DMS53 (cell line): ENCODE measurements at places on chromosomes 7 and 10.

- DNase-seq = peak; percentile 51
Observed at GRCh38 chr10:12707461-12708185, 293.9 kb downstream of the CCDC3 start.

GRCh38 chr10:63537536-63537935, 16.3 kb downstream of the REEP3 start:
- DNase-seq = peak; percentile 13

- DNase-seq = peak; percentile 79
Observed at GRCh38 chr7:124276005-124276622, 243.2 kb upstream of the TMEM229A start.

GRCh38 chr10:2475711-2476217, 591.6 kb upstream of the PFKP start:
- DNase-seq = no peak

DNA sequence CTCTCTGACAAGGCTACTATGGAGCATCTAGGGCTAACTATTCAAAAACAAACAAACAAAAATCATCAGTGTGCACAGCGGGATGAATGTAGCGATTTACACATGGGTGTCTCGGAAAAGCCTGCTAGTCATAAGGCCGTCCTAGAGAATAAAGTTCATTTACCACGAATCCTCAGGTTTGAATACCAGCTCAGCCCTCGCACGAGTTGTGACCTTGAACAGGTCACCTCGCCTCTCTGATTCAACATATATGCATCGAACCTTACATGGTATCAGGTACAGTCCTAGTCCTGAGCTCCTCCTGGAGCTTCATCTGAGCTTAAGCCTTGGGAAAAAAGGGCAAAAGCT, 572 bp downstream of the ATP5MF start:
- DNase-seq = no peak

DNA sequence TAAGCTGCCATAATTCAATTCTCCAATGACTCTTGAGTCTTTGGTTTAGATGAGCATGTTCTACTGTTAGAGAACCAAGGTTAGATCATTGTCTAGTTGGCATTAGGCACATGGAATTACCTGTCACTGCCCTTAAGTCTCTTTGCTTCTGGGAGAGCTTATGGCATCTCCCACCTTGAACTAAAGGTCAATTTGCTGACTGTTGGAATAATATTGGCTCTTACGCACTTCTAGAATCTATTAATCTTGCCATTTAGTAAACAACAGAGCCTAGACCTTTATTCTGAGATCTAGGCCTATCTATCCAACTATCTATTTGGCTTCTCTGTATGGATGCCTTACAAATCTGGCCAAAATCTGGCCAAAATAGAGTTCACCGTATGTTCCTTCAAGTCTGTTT, 232.0 kb downstream of the STK31 start:
- DNase-seq = no peak

GRCh38 chr10:112815269-112816032, 134.6 kb upstream of the TCF7L2 start:
- peak; percentile 58 for DNase-seq

- DNase-seq = peak; percentile 93
Observed at GRCh38 chr10:114043532-114044246, at the start of gene ADRB1. Gene ADRB1 (plus strand): TSS chr10:114043866. CDS start chr10:114044133, 267 bp downstream.

DNA sequence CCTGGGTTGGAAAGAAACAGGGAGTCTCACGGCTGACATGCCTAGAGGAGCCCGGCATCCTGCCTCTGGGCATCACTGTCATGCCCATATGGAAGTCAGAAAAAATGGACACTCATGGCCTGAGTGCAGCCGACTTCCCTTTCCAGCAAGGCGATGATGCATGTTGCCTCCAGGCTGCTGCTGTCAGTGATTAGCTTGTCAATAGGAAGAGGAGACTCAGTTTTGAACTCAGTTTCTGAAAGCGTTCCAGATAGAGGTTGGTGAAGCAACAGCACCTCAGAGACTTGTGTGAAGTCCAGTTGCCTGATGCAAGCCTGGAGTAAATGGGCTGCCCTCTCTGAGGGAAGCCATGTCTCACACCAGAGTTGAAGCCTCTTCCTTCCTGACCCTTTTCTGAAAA, 148.4 kb downstream of the TPST1 start:
- DNase-seq = no peak

- DNase-seq = peak; percentile 41
Observed at GRCh38 chr7:95843286-95843685, 70.9 kb downstream of the DYNC1I1 start.

DNA sequence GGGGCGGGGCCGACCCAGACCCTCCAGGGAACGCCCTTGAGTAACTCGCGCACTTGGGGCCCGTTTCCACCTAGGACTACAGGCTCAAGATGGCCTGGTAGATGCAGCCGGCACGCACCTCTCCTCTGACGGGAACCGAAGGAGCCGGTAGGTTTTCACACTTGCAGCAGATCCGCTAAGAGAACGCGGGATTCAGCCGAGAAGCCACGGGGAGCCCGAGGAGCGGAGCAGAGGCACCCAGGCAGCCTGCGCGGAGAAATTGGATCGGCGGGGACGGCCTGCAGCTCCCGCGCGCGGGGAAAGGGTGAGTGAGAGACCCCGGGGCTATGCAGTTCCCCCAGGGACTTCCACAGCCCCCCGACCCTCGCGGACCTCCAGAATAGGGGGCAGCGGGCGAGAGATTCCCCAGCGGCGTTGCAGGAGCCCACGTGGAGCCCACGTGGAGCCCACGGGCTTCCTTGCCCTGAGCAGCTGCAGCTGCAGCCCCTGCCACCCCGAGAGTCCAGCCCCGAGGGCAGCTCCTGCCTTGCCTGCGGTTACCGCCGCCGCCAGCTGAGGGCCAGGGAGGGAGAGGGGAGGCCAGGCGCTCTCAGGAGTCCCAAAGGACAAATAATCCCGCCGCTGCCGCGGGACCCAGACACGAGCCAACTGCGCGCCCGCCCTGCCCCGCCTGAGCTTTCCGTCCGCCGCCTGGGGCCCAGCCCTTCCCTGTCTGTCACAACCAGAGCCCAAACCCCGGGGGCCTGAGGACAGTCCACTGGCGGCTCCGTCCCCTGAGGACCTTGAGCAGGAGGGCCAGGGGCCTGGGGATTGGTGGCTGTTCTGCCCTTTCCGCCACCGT, 13.1 kb downstream of the IFT22 start:
- peak; percentile 25 for DNase-seq

DNA sequence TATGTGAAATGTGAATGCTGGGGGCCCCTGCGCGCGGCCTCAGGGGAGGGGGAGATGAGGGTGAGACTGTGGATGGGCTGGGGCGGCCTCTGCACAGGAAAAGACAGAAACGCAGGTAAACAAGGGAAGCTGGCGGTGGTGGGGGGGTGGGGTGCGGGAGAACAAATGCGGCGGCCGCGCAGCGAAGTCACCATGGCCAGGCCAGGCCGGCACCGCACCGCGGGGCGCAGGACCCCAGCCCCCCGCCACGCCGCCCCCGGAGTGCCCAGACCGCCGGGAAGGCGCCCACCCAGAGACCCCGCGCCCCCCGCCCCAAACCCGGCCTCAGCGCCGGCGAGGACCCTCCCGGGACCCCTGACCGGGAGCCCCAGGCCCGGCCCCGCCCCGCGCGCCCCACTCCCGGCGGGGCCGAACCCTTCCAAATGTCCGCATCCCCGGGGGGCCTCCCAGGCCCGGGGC, 14.5 kb upstream of the DNAAF5 start:
- DNase-seq = no peak

DNA sequence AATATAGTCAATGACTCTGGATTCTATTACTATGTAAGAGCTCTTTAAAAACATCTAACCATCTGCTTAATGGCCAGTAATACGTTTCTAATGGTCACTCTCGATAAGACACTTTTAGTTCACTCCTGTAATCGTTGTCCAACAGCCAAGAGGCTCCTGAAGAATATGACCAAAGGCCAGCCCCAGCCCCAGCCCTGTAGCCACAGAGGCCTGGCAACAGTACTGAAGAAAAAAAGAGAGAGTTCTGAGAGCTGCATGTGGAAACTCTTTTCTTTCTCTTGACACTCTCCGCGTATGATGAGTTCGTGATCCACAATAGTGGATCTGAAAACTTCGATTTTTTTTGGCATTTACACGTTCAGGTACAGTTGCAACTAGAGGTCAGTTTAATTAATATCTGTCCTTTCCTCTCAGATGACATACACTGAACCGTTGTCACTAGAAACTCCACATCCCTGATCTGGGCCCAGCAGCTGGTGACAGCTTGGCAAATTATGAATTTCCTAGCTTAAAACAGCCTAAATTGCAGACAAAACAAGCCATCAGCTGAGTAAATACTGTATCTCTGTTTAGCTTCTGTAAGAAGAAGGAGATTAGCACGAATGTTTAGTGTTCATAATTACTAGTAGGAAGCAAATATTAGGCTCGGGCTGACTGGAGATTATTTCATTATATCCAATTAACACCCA, 456.7 kb downstream of the LRMDA start:
- no peak for DNase-seq

DNA sequence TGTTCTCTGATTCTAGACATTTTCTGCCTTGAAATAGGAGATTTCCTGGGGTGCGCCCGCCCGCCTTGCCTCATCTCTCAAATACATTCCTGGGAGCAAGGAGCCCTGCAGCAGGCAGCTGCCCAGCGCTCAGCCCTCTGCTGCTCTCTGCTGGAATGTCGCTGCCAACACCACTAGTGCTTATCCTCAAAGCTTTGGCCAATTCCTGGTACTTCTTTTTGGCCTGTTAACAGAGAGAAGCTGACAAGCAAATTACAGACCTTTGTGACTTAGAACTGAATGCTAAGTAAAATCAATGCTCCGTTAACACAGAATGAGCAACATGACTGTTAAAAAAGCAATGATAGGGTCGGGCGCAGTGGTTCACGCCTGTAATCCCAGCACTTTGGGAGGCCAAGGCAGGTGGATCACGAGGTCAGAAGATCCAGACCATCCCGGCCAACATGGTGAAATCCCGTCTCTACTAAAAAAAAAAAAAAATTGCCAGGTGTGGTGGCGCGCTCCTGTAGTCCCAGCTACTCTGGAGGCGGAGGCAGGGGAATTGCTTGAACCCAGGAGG, 41.9 kb upstream of the SYPL1 start:
- DNase-seq = peak; percentile 90

GRCh38 chr10:32373496-32373895, 26.5 kb upstream of the EPC1 start:
- no peak for DNase-seq

- DNase-seq = no peak
Observed at GRCh38 chr7:1314908-1315450, 82.3 kb downstream of the UNCX start.
